ENCODE measurements at places on chromosomes 13 and 19.

DNA sequence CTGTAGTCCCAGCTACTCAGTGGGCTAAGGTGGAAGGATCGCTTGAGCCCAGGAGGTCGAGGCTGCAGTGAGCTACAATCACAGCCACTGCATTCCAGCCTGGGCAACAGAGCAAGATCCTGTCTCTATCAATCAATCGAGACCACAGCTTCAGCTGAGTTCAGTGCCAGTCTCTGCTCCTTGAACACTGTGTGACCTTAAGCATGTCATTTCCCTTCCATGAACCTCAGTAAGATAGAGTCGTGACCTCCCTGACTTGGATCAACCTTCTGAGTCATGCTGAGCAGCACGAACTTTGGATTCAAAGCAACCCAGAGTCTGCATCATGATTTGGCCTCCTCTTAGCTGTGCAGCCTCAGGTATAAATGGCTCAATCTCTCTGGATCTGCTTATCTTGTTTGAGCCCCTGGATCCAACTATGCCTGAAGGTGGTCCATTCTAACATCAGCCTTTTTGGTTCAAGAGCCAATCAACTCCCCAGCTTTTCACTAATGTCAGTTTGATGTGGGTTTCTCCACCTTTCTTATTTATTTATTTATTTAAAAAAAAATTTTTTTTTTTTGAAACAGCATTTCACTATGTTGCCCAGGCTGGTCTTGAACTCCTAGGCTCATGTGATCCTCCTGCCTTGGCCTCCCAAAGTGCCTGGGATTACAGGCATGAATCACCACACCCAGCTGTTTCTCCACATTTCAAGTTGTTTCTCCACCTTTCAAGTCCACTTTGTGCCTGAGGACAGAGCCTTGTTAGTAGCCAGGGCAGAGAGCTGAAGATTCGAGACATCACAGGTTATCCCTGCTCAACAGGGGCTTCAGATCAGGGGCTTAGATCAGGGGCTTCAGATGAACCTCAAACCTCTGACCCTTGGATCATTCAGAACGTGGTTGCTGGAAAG is 26.4 kb downstream of the PTPRS start:
- peak; percentile 47 for DNase-seq

DNA sequence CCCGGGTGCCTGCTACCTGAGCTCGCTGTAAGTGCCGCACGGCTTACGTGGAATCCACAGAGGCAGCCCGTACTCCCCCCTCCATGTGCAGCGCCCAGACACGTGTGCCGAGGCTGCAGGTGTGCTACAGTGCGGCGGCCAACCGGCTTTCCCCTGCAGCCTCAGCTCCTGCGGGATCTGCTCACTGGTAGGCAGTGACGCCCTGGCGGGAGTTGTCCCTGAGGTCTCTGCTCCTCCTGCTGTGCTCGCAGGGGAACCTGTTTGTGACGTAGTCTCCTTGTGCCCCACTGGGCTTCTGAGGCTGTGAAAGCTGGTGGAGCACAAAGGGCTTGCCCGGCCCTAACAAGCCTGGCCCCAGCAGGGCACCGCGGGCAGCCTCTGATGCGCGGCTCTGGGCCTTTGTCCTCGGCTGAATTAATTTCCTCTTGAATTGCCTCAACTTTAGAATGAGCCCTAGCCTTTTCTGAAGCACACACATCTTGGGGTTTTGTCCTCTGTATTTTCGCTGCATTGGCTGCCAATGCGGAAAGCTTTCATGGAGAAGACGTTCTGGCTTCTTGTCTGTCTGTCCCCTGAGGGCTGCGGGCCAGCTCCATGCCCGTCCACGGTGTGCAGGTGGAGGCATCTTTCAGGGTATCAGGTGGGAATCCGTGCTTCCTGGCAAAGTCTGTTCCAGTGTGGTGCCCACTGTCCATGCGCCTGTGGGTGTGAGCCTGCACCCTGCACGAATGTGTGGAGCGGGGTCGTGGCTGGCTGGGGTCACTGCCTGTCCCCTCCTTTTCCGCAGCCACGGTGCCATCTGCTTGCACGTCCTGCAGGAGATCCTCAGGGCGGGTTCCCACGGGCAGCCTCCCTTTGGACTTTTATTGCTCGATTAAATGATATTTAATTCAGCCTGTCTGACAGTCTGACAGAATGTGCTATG is 77.3 kb upstream of the MCF2L start:
- DNase-seq = peak; percentile 14

DNA sequence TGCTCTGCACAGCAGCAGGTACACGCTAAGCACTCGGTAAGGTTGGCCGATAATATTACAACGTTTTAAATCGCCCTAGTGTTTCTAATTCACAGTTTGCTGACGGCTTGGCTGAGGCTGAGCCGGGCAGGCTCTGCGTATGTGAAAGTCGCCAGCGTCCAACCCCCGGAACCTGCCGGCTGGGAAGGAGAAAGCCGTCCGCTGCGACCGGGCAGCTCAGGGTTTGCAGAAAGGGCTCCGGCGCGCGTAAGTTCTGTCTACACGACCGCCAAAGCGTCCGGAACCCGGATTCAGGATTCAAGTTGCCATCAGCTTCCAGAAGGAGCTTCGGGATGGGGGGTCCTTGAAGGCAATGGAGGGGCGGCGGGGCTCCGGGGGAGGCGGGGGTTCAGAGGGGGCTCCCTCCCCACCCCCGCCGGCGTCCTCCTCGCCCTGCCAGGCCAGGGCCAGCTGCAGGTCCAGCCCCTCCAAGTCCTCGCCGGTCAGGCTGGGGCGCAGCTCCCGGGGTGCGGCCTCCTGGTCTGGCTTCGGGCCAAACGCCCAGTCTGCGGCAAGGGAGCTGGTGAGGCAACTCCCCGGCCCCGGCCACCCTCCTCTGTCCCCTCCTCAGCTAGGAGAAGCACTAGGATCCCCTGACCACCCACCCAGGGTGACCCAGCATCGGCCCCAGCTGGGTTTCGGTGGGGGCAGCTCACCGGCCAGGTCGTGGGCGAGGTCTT is 575 bp downstream of the SMIM44 start:
- no peak for DNase-seq

- DNase-seq = no peak
These were observed 1416.4 kb downstream of the UQCRFS1 start for GRCh38 chr19:27796540-27796939.

DNA sequence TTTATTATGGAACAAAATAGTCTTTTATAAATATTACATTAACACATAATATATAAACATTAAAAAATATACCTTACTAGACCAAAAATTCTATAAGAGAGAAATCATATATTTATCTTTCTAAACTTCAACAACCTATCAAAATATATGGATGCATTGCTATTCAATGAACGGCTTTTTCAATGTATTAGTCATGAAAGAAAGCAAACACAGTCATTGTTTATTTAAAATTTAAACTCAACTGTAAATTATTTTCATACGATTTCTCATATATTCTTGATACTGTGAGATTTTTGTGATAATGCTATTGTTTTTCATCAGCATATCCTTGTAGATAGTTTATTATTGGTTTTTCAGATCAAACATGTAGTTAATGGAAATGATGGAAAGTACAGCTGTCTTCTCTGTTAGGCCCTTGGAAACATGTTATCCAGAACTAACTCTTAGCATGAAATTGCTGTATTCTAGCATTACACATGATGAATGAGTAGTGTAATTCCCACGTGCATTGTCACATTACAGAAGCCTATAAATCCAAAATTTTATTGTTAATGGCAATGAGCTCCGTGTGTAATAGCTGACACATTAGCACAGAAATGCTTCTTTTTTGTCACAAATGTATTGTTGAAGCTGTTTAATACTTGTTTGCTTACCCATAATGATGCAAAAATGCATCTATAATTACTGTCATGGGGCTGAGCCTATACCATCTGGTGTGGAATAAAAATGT is 1639.9 kb downstream of the SLITRK5 start:
- DNase-seq = no peak

DNA sequence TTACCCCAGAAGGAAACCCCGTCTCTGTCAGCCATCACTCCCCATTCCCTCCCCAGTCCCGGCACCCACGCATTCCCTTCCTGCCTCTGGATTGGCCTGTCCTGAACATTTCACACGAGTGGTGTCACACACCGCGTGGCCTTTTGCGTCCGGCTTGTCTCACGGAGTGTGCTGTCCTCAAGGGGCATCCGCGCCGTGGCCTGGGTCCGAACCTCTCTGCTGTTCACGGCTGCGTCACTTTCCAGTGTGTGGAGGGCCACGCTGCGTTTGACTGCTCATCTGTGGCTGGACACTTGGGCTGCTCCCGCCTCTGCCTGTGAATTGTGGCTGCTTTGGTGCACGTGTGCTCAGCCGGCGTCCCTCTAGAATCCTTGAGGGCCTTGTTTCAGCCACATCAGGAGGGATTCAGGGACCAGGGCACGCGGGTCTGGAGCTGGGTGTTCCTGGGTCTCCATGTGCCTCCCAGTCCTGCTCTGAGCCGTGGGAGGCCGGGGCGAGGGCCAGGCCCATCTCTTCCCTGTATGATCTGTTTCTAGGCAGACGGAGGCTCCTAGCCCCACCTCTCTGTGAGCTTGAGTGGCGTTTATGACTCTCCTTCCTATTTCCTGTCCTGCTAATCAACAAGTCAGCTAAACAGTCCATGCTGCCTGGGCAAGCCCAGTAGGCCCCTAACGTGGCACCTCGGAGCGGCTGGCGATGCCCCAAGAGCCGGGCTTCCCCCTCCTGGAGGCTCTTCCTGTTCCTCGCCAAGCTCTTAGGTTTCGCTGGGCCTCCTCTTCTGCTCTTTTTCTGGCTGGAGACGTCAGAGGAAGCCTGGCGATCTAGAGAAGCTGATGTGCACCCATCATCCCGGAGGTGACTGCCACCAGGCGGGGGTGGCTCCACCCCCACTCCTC is 8.1 kb downstream of the STK11 start:
- no peak for DNase-seq

DNA sequence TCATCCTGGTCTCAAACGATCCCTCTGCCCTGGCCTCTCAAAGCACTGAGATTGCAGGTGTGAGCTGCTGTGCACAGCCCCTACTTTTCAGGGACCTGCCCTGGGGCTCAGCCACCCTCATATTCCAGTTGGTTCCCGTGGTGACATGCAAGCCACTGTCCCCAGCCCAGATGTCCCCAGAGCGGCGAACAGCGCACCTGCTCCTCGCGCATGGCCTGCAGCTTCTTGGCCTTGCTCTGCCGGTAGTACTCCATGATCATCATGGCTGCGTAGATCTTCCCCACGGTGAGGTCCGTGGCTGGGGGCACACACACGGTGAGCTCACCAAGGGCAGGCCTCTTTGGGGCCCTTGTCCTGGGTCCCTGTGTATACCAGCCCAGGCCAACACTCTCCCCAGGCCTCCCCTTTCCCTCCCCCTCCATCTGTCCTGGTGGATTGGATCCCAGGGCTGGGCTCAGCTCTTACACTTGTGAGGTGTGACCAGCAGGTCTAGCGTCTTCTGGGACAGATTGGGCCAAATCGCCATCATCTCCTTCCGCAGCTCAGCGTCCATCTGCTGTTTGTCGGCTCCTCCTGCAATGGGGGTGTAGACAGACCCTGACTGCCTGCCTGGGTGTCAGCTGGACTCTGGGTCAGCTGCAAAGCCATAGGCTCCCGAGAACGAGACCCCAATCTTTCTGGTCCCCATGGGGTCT is 64.0 kb downstream of the IER2 start:
- DNase-seq = no peak

DNA sequence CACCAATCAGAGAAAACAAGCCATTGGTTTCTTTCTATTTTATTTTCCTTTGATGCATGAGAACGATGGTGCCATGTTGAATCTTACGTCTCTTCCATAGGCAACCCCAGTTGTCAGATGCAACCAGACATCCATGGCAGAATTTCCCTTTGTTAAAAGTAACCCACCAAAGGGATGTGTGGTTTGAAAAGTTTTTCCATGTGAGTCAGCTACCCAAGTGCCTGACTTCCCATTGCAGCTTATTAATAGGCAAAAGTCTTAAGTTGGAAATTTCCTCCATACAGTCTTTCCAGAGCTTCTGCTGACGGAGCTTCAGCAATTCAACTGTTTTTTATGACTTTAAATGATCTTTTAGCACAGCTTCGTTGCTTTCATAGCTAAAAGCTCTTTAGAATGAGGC is 73.8 kb upstream of the FAM216B start:
- DNase-seq = no peak

- no peak for DNase-seq
These were observed 7.3 kb upstream of the MEDAG start for GRCh38 chr13:30898678-30899241.

DNA sequence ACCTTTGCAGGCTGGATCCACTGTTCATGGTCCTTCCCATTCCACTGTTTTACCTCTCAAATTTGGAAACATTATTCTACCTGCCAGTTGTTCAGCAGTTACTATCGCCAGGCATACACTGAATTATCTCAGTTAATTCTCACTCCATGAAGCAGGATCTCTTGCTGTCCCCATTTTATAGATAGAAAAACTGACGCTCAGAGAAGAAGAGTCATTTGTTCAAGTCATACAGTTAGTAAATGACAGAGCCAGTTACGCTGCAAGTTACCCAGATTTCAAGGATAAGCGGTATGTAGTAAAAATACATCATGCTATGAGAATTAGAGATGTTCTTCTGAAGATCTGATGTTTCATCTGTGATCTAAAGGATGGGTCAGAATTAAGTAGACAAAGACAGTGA is 40.2 kb upstream of the IGSF23 start:
- no peak for DNase-seq

- no peak for DNase-seq
These were observed 517.3 kb downstream of the KLF12 start for GRCh38 chr13:73616861-73617260.

- peak; percentile 87 for DNase-seq
These were observed at the start of gene ZBTB7A for GRCh38 chr19:4066682-4067395. TSS of gene ZBTB7A (minus strand) at chr19:4066899. CDS start at chr19:4055232, 11,667 bp downstream.

DNA sequence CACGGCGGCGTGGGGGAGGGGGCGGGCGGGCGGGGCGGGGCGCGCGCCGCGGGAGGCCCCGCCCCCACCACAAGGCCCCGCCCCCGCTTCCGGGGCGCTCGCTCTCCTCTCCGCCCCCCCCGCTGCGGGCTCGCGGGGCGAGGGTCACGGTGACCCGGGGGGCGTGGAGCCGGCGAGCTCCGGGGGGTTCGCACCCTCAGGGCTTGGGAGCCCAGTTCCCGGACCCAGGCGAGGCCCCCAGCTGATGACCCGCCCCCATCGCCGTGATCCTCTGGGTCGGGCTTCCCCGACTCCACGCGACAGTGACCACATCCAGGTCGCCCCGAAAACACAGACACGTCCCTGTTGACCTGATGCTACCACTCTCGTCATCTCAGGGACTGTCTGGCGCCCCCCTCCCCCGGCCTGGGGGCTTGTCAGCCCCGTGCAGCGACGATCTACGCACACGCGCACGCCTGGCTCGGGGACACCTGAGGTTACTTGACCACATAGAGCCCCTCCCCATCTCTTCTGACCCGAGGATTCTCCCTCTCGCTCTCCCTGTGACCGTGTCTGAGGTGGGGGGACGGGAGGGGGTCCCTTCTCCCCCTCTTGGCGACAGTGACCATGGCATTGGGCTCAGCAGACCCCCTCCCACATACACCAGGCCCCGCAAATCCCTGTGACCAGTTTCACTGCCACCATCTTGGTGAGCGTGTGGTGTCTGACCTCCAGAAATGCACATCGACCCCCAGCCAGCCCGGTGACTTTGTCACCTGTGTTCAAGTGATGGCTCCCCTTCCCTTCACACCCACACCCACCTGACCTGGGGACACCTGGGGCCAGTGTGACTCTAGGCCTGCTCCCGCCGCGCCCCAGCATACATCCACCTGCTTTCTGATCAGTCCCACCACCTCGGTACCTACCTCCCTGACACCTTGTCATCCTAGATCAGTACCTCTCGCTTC is 670 bp downstream of the MAP2K7 start:
- DNase-seq = peak; percentile 63

- DNase-seq = no peak
These were observed 636 bp upstream of the RNF225 start for GRCh38 chr19:58394821-58395219.

GRCh38 chr13:32045537-32045936 is 14.0 kb downstream of the FRY start:
- DNase-seq = no peak

All from RPMI8226 (cell line).